ENCODE measurements at places on chromosomes 6 and 20. TPM values are rescaled to one million over a fixed set of nuclear protein-coding genes. Genes with fewer than 3 reads are reported as not detected.

- no peak for DNase-seq
Observed at GRCh38 chr6:45563041-45563440, 185.3 kb upstream of the SUPT3H start.

DNA sequence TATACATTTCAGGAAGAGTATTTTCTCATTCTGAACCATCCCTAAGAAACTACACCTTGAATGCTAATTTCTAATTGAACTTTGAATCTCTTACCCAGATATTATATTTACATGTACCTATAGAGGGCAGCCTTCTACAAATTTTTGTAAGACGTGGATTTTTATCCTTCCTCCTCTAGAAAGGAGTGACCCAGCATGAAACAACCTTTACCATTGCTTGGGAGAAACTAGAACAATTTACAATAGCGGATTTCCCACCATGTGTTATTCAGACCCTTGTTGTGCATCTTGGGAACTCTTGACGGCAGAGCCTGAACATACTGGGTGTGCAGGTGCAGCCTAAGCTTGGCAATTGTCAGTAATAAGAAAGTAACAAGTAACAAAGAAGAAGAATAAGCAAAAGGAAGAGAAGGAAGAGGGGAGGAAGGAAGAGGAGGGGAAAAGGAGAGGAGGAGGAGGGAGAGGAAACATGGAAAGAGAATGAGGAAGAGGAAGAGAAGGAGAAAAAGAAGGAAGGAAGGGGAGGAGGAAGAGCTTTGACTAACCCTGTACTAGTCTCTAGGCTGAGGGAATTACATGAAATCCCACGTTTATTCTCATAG is 10.8 kb upstream of the TAAR1 start:
- DNase-seq: no peak

Gene CMTR1
- 25.0 TPM for polyA plus RNA-seq

GRCh38 chr6:95660544-95660943 is 83.2 kb downstream of the MANEA start:
- no peak for DNase-seq

Gene AKIRIN2
- polyA plus RNA-seq: 60.0 TPM

- DNase-seq: no peak
Observed at GRCh38 chr6:82567621-82568020, 204.0 kb downstream of the TPBG start.

Gene PRIM2
- 2.4 TPM for polyA plus RNA-seq

- no peak for DNase-seq
Observed at GRCh38 chr6:42915732-42916131, at the start of gene PTCRA. PTCRA (plus strand) TSS chr6:42916053; CDS start chr6:42916070, 17 bp downstream.

DNA sequence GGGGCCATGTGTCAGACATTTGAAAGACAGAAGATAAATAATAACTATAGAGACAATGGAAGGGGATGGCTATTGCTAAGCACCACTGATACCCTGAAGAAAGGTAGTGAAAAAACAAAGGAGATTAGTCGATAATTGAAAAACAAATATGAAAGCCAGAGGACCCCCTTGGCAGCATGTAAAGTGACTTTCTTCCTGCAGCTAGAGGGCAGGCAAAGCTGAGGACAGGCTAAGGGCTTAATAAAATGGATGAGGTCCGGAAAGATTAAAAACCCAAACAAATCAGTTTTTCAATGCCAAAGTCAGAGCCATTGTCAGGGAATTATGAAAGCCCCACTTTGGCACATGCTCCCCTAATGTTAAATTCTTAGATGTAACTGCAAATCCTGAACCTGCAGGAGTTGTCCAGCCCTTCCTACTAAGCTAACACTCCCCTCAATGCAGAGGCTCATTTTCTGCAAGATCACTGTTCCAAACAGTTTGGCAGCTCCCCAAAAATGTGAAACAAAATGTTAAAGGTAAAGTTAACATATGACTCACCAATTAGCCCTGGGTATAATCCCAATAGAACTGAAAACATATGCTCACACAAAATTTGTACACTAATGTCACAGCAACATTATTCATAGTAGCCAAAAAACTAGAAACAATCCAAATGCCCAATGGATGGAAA is 1177.9 kb downstream of the GRIK2 start:
- DNase-seq: no peak

DNA sequence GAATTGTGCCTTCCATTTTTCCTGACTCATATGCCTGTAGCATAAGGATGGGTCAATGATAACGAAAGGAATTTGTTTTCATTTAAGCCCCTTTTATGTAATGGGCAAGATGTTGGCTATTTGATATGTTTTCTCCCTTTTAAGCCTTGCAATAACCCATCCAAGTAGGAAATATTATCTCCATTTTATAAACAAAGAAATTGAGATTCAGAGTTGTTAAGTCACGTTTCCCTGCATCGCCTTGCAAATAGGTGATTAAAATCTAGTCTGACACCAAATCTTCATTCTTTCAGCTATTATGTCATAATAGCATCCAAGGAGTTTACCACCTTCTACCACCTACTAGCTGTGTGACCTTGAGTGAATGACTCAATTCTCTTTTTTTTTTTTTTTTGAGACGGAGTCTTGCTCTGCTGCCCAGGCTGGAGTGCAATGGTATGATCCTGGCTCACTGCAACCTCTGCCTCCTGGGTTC is 7.0 kb downstream of the HNF4A start:
- no peak for DNase-seq

DNA sequence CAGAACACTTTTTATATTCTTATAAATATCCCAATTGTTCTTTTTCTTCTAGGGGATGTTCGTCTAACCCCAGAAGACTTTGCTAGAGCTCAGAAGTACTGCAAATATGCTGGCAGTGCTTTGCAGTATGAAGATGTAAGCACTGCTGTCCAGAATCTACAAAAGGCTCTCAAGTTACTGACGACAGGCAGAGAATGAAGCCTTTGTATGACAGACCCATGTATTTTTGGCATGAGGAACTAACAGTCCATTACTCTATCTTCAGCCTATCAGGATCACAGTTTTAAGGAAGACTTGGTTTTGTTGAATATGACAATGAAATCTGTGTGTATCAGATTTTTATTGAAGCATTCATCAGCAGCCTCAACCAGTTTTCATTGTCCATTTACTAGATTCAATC is 71.4 kb downstream of the VTA1 start:
- no peak for DNase-seq

GRCh38 chr6:4294636-4295035 is 159.3 kb upstream of the ECI2 start:
- DNase-seq: no peak

DNA sequence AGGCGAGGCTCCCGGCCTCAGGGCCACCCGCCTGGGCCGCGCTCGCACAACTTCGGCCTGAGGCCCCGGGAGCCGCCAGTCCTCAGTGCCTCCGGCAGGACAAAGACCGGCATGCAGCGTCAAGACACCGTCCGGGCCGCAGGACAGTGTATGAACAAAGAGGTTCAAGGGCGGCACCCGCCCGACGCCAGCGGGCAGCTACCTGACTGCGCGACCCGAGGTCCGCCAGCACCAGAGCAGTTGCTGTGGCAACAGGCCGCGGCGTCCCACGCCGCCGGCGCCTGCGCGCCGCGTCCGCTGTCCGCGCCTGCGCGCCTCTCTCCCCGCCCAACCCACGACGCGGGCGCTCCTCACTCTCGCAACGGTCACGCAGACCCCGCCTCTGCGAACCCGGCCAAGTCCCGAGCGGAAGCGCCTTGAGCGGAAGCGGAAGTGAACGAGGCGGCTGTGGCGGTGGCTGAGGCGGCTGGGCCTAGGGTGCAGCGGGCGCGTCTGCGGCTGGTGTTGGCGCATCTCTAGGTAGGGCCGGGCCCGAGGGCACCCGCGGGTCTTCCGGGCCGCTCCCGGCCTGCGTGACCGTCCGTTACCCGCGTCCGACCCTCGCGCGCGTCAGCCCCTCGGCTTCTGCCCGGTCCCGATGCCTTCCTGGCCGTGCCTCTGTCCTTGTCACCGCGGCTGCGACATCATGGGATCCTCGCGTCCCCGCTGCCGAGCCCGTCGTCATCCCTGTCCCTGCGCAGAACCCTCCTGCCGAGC is at the start of gene FAM120B:
Gene FAM120B, plus strand, starts transcription at position 435 of the 756 bp plus-strand sequence. CDS start 10,633 bp downstream, outside the sequence.
- peak; percentile 98 for DNase-seq

GRCh38 chr20:1666802-1667201 is 9.2 kb upstream of the SIRPG start:
- no peak for DNase-seq

- DNase-seq: no peak
Observed at GRCh38 chr6:147486683-147487082, 21.8 kb upstream of the SAMD5 start.

DNA sequence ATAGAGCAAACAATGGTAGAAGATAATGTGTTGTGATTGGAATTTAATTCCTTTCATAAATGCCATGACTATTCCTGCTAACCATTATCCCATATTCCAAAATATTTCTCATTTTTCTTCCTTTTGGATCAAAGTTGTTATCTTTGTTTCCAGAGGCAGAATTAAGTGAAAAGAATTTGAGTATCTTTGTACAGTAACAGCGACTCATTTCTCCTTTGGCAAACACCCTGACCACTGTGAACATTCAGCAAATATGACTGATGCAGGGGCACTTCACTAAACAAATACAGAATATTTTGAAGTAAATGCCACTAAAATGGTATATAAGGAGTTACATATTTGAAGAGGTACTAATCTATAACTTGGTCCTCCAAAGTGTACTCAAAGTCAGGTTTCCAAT is 105.0 kb upstream of the LAMP5 start:
- DNase-seq: no peak

GRCh38 chr6:158431560-158431959 is 119.3 kb downstream of the TULP4 start:
- no peak for DNase-seq

- DNase-seq: no peak
Observed at GRCh38 chr6:5684320-5685053, 322.2 kb downstream of the NRN1 start.

GRCh38 chr6:170313716-170314295 is 7.2 kb downstream of the FAM120B start:
- no peak for DNase-seq

Gene TLDC2
- not detected for polyA plus RNA-seq

GRCh38 chr20:251354-251753 is 6.2 kb upstream of the DEFB132 start:
- no peak for DNase-seq

GRCh38 chr6:130020073-130020906 is 1.9 kb downstream of the L3MBTL3 start:
- peak; percentile 45 for DNase-seq
